ENCODE measurements at places on chromosomes 6 and 20.

DNA sequence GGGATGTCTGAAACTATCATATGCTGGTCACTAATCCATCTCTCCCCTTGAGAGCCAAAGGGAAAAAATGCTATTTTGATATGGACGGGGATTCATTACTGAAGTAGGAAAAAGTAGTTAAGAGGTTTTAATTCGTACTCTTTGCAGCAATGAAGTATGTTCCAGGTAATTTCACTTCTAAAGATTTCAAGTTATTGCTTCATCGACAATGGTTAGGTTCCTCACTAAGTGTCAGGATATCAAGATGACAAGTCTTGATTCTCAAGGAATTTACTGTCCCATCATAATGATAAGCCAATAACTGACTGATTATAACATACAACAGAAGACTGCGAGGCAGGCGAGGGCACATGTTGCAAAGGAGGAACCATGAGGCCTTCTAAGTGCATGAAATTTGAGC lies 57.0 kb downstream of the GMDS start:
- DNase-seq: no peak

GRCh38 chr20:39717936-39718335 lies 755.8 kb downstream of the DHX35 start:
- no peak for DNase-seq

GRCh38 chr6:106199998-106200397 lies 113.9 kb downstream of the PRDM1 start:
- DNase-seq: no peak

DNA sequence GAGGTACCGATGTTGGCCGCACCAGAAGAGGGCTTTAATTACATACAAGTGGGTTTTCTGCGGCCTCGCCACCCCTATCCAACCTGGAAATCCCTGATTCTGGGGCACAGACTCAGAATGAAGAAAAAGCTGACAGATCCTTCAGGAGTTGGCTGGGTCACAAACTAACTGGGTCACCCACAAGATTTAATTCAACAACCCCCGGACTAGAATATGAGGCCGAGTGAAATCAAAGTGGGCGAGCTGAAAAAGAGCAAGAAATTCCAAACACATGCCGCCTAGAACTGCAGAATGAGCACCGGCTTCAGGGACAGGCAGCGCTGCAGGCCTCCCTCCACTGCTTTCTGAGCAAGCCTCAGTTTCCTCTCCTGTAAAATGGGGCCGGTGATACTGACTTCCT lies 30.0 kb downstream of the GRM4 start:
- no peak for DNase-seq

- no peak for DNase-seq
Measured at GRCh38 chr6:147132889-147133288, 71.3 kb upstream of the STXBP5 start.

DNA sequence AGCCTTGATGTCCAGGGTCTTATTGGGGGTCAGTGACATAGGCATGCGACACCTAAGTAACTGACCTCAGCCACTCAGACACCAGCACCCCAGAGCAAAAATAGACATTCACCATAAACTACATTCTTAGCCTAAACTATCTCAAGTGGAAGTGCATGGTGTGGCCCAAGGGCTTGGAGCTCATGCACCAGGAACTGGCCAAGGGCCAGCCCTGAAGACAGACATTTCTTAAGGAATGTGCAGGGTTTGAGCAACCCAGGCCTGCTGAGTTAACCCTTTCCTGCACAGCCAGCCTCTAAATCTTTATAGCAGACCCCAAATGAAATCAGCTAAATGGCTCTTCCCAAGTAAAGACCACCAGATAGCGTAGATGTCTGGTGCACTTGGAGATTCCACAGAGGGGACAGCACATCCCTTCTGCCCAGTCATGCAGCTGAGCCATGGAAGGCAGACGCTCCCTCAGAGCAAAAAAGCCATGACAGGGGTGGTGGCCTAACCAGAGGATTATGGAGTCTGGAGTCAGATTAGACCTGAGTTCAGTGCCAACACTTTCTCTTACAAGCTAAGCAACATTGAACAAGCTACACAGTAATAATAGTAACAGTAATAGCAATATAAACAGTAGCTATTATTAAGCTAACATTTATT lies 222.6 kb downstream of the ZMYND8 start:
- no peak for DNase-seq

- DNase-seq: no peak
Measured at GRCh38 chr6:17062871-17063440, 38.9 kb upstream of the STMND1 start.

GRCh38 chr20:13305284-13305683 lies 84.2 kb downstream of the ISM1 start:
- no peak for DNase-seq

GRCh38 chr6:107661291-107661690 lies 162.8 kb downstream of the SCML4 start:
- no peak for DNase-seq

GRCh38 chr20:25031241-25031640 lies 26.7 kb downstream of the ACSS1 start:
- no peak for DNase-seq

GRCh38 chr6:527989-528673 lies 128.8 kb downstream of the HUS1B start:
- no peak for DNase-seq

GRCh38 chr20:41175727-41176330 lies 38.5 kb downstream of the PLCG1 start:
- no peak for DNase-seq

GRCh38 chr20:50219600-50219999 lies 29.0 kb downstream of the CEBPB start:
- no peak for DNase-seq

- no peak for DNase-seq
Measured at GRCh38 chr6:90574610-90575009, 12.3 kb downstream of the MAP3K7 start.

DNA sequence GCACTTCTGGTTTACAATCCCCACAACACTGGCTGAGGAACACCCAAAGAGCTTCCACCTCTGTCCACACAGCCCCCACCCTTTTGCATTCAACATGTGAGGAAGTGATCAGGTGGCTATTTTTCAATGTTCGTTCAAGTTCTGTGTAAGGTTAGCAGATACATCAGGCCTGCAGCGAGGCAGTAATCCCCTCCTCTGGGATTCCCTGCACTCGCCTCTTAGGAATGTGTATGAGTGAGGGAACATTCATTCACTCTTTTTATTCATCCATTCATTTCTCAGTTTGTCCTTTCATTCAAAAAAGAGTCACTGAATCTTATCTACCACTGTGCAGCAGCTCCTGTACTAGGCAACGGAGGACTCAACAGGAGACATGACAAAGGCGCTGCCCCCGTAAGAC lies 236.4 kb upstream of the PRDM1 start:
- no peak for DNase-seq

DNA sequence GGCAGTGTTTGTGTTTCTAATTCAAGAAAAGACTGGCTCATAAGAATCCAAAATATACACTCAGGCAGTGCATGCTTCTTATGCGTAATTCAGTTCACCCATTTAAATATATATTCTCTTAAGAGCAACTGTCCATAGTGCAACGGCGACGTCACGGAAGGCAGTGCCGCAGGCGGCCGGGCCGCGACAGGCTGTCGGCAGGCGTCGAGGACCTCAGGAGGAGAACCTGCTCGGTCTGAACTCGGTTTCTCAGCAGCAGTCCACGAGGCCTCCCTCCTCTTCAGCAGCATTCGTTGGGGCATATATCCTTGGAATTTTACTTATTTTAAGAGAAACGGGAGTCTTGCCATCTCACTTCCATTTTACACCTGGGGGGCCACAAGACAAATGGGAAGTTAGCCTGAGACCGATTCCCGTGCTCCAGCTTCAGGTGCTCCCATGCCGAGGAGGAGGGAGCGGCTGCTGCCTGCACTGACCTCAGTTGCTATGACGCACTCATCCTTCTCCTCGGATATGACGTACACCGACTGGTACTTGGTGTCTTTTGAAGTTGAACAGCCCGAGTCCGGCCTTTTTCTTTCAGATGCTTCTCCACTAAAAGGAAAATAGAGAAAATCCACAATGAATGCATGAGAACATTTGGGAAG lies 8.2 kb downstream of the DLL1 start:
- no peak for DNase-seq

- DNase-seq: no peak
Measured at GRCh38 chr20:47704746-47705496, 80.4 kb downstream of the SULF2 start.

GRCh38 chr6:133227344-133227743 lies 13.8 kb upstream of the EYA4 start:
- no peak for DNase-seq

DNA sequence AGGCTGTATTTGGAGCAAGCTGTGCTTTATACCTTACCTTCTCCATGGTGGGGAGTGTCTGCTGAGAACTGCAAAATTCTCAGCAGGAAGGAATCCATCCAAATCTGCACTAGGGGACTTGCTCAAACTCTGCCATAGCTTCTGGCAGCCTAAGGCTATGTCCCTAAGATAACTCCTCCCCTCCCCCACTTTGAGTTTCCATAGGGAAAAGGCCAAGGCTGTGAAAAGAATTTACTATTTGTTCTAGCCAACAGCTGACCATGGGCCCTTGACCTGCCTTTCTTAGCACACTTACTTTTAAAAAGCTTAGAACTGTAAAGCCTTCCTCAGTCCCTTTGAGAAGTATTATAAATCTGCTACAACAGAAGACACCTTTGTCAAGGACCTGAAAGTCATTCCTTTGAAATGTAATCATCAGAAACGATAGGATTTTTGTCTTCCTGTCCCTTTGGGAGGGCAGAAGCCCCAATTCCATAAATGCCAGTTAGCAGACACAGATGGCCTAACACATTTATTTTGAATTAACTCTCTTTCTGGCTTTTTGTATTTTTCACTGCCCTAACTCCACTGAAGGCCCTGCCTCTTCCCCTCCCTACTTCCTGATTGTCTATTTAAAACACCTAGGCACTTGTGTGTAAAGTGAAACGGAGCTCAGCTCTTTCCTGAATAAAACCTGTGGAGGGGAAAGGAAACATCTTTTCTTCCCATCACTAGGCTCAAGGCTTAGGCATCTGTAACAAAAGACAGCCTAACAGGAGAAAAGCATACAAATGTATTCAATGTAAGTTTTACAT lies 157.1 kb downstream of the AKAP7 start:
- DNase-seq: no peak

DNA sequence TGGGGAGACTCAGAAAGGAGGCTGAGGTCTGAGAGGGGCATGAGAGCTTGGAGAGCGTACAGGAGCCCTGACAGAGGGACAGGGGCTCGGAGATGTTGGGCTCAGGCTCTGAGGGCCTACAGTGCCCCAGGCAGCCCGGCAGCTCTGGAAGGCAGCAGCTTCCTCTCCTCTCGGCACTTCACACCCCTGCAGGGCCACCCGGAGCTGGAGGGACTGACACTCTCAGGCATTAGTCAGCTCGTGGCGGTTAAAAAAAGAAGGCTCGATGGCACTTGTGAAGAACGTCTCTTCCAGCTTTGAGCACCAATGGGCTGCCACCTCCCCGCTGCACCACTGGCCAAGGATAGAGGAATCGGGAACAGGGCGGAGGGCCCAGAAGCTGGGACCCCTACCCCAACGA lies 62.6 kb upstream of the SIRPA start:
- no peak for DNase-seq

DNA sequence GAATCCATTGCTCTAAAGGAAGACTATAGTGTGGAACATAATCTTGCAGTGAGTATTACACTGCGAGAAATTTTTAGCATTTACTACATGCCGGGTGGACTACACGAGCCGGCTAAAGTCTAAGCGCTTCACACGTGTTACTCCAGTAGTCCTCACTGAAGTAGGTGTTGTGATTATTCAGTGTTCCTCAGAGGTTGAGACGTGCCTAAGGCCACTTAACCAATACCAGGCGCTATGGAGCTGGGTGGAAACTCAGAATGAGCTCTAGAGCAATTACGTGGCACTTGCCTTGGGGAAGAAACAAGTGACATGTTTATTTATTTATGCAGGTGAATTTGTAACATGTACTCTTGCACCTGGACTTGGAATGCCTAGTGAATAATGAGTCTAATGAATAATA lies 46.4 kb downstream of the SASH1 start:
- no peak for DNase-seq

DNA sequence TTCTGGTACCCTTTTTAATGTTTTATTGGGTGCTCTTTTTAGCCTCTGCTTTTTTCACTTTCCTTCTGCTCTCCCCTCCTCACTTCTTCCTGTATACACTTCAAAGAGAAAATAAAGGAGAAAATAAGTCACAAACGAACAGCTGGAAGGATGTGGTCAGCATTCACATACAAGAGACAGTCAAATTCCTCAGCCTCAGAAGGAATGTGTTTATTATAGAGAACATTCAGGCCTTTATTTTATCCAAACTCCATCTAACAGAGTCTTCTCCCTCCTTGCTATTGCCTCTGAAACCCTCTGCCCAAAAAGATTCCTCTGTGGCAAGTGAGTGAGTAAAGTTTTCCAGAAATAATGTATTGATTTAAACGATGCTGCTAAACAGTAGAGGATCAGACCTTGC lies 490.4 kb downstream of the FRK start:
- no peak for DNase-seq

DNA sequence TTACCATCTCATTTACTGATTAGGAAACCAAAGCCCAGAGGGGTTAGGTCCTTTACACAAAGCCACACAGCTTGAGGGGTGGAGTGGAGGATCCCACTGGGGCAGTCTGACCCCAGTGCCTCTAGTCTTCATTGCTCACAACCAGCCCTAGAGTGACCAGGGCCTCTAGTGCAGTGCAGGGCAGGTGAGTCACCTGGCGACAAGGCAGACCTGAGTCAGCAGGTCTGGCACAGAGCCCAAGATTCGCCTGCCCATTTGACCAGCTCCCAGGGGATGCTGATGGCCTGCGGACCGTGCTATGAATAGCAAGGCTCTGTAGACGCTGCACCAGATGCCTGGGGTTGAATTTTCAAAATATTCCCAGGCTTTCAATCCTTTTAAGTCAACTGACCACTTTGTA lies 29.9 kb downstream of the CDH26 start:
- no peak for DNase-seq

All from CD4-positive, alpha-beta T cell treated with Interleukin-17A for 1 hour (primary cell).